ENCODE measurements at places on chromosomes 4 and X. TPM values are rescaled to one million over a fixed set of nuclear protein-coding genes. Genes with fewer than 3 reads are reported as not detected.

Gene FAM9B
- total RNA-seq = 0.69 TPM

Gene SMIM10L2A
- 1.2 TPM for total RNA-seq

Gene GPR34
- not detected for total RNA-seq

Gene DUSP9
- total RNA-seq = 0.27 TPM

Gene DMRTC1
- total RNA-seq = not detected

Gene SLC6A14
- total RNA-seq = 83.7 TPM

Gene TMSB15C
- 4.0 TPM for total RNA-seq

Gene ANAPC4
- 24.0 TPM for total RNA-seq

Gene GSPT2
- total RNA-seq = 48.5 TPM

Gene DCK
- 12.9 TPM for total RNA-seq

Gene BRS3
- not detected for total RNA-seq

Gene IGSF1
- not detected for total RNA-seq

Gene ZNF711
- 8.0 TPM for total RNA-seq

Gene YIPF7
- total RNA-seq = 0.73 TPM

Gene GLRB
- 9.1 TPM for total RNA-seq

Measured in Calu3 (cell line).